CD4-positive, alpha-beta T cell (primary cell): ENCODE measurements at places on chromosomes 2 and 18.

DNA sequence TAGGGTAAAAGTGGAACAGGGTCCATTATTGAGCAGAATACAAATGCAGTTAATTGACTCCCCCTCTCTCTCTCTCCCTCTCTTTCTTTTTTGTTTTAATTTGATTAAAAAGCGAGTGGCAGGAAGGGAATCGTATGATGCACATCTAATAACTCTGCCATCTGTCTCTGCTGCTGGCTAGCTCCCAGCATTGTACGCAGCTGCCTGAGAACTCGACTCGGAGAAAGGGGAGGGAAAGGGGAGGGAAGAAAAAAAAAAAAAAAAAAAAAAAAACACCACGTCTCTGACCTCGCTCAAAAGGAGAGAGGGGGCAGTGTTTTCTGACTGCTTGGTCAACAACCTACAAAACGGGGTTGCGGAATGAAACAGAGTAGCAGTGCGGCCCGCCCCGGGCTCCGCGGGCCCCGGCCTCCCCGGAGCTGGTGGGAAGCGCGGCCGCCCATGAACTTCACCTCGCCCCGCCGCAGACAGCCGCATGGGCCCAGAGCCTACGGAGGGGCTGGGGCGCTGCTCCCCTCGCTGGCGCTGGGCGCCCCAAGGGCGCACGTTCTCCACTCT lies 265.7 kb downstream of the TCF4 start:
- peak; percentile 7 for DNase-seq

DNA sequence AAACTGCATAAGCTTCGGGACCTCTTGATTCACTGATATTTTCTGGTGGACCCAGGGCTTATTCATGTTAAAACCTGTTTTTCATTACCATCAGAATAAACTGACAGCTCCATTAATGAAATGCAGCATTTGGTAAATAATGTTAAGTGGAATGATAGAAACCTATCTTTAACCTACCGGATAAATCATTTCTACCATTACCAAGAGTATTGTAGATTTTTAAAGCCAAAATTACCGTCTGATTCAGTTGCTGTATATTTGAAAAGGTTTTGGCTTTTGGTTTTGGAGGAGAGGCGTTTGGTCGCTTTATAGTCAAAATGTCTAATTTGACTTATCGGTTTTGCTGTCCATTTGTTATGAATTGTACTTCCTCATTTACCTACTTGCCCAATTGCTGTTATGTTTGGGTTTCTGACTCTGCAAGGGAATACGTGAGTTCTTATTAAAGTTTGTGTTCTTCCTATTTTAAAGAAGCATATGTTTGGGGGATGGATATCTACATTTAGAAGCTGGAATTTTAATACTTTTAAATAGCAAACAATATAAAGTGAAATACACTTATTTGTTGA lies 1.0 kb upstream of the CUL3 start:
- no peak for DNase-seq

DNA sequence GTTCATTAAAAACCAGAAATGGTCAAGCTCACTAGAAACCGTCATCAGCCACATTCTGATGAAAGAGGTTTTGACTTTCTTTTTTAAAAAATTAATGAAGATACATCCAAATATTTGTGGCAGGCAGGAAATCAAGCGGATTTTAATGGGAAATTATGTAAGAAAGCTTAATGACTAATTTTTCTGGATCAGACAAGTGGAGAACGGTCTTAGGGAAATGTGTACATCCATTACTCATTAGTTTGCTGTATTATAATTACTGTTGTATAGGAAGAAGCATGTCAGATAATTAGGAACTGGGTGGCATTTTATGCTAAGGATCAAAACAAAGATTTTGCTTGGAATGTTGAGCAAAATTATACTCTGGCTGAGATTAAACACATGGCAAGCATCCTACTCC lies 39.4 kb downstream of the AGAP1 start:
- DNase-seq: no peak

DNA sequence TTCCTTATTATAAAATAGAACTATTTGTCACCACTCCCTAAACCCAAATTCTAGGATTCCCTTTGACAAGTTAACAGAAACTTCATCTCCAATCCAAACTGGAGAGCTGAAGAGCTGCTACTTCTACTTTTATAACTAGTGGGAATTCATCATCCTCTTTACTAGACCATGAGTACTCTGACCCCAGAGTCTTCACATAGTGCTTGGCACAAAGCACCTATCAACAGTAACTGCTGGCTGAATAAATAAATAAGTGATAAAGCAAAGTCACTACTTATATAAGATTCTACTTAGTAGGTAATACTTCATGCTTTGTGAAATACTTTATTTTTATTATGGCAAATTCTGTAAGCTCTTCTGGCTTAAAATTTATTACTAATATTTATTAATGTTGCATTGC lies 49.5 kb downstream of the DARS1 start:
- DNase-seq: no peak

GRCh38 chr2:122366427-122366826 lies 611.0 kb downstream of the TSN start:
- DNase-seq: no peak

- DNase-seq: no peak
These were observed 20.0 kb downstream of the MOCOS start for GRCh38 chr18:36207303-36207702.

DNA sequence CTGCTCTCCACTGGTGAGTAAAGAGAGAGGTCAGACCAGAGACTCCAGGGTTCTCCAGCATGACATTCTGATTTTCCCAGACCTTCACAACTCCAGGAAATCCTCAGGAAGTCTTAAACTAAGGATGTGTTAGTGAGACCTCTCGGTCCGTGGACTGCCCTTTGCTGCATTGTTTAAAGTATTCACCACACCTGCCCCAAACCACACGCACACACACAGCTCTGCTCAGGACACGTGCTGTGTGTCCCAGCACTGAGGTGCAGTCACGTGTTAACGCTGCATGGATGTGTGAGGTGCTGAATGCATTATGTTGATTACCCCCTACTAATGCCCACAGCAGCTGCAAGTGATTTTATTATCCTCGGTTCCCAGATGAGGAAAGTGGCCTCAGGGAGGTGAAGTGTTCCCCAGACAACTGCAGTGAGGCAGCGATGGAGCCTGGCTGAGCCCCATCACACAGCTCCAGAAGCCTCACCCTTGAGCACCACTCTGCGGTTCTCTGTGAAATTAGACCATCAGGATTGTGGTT lies 68.4 kb downstream of the TRAPPC12 start:
- no peak for DNase-seq
